ENCODE measurements at places on chromosomes 6 and 20.

DNA sequence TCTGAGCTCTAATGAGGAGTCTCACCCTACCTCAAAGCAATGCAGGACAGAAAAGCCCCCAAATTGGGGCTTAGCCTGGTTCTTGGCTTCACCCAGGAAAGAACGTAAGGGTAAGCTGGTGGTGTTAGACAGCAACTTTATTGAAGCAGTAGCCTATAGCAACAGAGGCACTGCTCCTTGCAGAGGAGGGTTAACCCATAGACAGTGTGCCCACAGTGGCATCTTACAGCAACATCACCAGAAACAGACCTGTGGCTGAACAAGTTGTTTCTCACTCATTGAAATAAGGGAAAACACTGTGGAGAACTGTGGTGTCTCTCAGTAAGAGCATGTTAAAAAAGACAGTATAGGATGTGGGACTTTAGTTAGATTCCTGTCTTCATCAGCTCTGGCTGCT, 80.4 kb upstream of the SPTLC3 start:
- no peak for DNase-seq

GRCh38 chr6:43180985-43181384, 1.0 kb upstream of the CUL9 start:
- DNase-seq: no peak

DNA sequence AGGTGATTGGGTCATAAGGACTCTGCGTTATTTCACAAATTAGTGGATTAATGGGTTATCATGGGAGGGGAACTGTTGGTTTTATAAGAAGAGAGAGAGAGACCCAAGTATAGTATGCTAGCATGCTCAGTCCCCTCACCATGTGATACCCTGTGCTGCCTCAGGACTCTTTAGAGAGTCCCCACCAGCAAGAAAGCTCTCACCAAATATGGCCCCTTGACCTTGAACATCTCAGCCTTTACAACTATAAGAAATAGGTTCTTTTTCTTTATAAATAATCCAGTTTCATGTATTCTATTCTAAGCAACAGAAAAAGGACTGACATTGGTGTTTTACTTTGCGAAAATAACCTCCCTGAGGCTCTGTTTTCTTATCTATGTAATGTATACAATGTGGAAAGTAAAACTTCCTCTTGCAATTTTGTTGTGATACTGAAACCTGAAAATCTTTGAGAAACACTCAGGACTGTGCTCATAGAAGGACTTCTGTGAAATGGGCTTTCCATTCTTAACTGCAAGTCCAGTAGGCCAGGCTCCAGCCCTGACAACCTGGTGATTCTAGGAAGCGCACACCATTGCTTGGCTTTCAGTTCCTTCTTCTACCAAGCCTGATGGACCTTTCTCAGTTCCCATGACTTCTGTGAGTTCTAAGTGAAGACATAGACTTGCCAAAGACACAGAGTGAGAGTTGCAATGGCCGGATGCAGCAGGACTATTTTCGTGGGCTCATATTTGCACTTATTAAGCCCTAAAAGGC, 21.9 kb downstream of the SIRPD start:
- DNase-seq: peak; percentile 47

GRCh38 chr6:148999929-149000468, 253.2 kb downstream of the UST start:
- no peak for DNase-seq

GRCh38 chr6:24019393-24019792, 106.6 kb upstream of the NRSN1 start:
- no peak for DNase-seq

Data from CD4-positive, alpha-beta T cell treated with Interferon gamma for 1 hour (primary cell).